EL (cell line): ENCODE measurements at places on chromosomes 3 and 15.
A peak's percentile ranks its signal among the peaks of the same experiment; 100 is the strongest.

DNA sequence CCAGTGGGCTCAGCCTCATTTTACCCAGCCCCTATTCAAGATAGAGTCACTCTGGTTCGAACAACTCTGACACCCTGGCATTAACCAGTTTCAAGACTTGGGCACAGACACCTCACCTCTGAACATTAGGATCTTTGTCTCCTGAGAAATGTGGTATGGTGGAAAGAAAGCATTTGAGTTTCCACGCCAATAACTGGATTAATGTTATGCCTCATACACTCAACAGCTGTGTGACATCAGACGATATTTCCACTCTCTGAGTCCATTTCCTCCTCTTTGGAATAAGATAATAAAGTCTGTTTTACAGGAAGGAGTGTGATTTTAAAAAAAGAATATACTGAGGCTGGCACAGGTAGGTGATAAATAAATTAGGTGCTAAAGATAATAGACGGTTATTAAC is 121.3 kb upstream of the CHL1 start:
- no peak for DNase-seq

- DNase-seq = peak; percentile 40
Observed at GRCh38 chr3:156918746-156919145, 92.6 kb downstream of the LEKR1 start.

DNA sequence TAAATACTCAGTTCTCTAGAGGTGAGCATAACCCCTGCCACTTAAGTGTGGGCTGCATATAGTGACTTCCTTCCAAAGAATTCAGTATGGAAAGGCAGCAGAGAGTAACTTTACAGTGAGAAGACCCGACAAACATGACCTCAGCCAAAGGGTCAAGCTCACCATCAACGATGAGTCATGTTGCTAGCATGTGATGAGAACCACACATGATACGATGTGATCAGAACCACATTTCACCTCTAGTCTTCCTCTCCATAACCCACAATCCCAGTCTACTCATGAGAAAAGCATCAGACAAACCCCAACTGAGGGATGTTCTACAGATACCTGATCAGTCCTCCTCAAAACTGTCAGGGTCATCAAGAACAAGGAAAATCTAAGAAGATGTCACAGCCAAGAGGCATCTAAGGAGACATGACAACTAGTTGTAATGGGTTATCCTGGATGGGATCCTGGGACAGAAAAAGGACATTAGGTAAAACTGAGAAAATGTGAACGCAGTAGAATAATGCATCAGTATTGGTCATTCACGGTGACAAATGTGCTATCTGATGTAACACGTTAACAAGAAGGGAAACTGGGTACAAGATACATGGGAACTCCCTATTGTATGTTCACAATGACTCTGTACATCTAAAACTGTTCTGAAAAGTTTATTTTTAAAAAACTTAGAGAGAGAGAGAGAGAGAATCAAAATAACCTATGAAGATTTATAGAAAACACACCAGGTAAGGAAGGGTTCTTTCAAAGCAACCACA is 28.3 kb downstream of the SEC61A1 start:
- DNase-seq = peak; percentile 97

DNA sequence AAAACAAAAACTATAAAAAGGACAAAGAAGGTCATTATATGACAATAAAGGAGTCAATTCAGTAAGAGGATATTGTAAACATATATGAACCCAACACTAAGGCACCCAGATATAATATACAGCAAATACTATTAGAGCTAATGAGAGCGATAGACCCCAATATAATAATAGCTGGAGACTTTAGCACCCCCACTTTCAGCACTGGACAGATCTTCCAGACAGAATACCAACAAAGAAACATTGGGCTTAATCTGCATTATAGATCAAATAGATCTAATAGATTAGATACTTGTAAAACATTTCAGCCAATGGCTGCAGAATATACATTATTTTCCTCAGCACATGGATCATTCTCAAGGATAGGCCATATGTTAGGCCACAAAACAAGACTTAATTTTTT is 53.4 kb downstream of the NUDT16 start:
- no peak for DNase-seq
